ENCODE measurements at places on chromosomes 1 and 21.

GRCh38 chr1:30903343-30904034 lies 5.1 kb downstream of the SDC3 start:
- DNase-seq: no peak

- no peak for DNase-seq
These were observed 10.4 kb downstream of the FGR start for GRCh38 chr1:27624467-27625178.

DNA sequence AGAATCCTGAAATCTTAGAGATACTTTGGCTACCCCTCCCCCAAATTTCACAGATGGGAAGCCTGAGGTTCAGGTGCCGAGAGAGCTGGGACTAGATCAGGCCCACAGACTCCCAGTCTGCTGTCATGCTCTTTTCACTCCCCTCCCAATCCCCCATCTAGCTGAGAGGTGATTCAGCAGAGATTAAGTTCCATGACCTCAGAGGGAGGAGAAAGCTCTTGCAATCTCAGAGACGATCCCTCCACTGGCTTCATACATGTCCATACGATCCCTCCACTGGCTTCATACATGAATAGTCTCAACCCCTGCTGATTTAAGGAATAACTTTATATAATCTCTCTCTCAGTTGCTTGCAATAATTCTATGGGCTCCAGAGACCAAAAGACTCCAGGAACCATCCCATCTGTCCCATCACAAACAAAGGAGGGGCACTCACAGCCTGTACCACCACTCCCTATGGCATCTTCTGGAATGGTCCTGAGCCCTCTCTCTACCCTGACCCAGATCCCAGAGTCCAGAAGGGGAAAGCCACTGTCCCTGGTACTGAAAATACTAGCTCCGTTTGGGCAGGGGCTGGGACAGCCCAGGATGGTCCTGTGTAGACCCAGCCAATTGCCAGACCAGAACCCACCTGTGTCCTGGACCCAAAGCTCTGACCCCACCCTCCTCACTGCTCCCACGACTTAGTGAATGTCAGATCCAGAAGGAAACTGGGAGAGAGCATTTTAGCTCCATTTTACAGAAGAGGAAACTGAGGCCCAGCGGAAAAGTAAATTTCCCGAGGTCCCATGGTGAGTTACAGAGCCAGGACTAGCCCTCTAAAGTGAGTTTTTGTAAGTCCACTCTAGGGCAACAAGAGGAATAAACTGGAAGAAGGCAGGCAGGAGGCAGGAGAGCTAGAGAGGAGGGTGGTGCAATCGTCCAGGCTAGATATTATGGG lies 27.1 kb downstream of the RIMS3 start:
- no peak for DNase-seq

DNA sequence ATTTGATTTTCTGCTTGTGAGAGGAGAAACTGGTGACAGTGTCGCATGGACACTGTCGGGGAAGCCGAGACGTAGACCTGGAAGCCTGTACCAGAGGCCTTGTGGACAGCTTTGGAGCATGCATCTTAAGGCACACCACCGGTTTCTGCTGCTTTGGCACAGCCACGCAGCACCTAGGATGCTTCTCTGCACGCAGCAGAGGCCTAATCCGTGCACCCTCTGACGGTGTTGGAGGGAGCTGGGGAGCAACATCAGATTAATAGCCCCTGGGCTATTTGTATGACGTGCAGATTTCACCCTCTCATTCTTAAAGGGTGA lies 30.3 kb downstream of the TEX35 start:
- no peak for DNase-seq

DNA sequence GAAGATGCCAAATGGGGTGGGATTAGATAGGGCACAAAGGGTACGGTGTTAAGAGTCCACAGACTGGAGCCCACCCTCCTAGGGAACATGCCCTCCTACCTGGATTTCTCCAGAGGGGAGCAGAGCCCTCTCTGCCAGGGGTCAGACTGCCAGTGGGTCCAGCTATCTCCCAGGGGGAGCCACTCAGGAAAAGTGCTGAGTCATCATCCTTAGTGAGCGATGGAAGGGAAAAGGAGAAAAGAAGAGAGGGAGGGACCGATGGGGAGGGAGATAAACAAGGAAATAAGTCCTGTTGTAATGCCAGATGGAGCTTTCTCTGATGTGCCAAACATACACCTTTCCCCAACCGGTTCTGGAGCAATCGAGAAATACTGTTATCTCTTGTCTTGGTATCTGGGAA lies 30.4 kb upstream of the CYP4B1 start:
- no peak for DNase-seq

- no peak for DNase-seq
These were observed 20.6 kb downstream of the ABCG1 start for GRCh38 chr21:42239556-42239955.

GRCh38 chr1:98662356-98662670 lies 792 bp downstream of the SNX7 start:
- DNase-seq: no peak

- DNase-seq: no peak
These were observed 15.9 kb downstream of the SYT2 start for GRCh38 chr1:202694314-202694713.

DNA sequence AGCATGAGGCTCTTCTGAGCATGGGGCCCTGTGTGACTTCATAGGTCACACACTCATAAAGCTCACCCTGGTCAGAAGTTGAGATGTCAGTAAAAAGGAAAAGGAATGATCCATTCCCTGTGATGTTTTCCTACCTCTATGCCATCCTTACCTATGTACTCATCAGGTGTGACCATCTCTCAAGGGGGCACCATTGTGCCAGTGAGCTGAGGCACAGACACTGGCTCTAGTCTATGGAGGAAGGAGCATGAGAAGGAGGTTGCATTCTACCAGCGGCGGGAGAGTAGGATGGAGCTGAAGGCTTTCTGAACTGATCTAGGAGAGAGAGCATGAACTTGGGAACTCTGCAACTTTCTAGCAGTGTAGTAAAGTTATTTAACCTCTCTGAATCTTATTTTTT lies 65.8 kb upstream of the RGL1 start:
- no peak for DNase-seq

DNA sequence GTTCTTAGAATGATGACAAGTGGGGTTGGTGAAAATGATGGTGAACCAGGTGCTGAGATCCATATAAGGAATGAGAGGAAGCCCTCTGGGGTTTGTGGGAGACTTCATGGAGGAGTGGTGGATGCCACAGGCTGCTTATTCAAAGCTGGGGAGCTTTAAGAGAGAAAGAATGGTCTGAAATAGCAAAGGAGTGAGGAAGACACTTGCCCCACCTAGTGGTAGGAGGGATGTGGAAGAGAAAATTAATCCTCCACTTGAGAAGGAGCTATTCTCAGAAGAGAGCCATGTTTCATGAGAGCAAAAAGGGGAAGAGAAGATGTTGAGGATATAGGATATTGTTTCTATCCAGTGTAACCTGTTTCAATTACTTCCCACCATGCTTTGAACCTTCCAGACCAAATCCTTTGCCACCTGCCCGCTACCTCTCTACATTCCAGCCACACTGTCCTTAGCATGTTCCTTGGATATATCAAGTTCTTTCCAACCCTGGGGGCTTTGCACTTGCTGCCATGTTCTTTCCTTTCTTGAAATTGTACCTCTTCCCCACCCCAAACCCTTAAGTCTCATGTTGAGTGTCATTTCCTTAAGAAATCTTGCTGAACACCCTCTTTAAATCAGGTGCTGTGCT lies 19.6 kb upstream of the ZNF648 start:
- no peak for DNase-seq

DNA sequence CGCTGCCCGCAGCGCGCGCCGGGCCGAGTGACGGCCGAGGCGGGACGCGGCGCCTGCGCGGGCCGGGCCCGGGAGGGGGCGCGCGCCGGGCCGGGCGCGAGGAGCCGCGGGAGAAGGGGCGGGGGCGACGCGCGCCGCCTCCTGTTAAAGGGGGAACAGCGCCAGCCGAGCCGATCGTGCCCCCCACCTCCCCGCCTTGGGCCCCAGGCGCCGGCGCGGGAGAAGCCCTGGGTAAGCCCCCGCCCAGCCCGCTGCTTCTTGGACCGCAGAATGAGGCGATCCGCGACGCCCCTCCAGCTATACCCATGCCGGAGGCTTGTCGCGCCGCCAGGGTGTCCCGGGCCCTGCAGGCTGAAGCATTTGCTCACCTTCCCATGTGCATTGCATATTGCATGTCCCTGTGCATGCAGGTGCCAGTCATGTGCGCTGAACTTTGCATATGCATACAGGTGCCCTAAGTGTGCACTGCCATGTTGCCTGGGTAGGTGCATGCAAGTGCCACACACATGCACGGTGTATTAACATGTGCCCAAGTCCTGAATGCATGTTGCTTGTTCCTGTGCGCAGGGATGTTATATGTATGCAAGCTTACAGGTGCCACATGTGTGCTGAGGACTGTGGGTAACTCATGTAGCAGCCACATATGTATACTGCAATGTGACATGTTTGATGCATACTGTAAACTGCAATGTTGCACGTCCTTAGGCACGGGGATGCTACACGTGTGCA lies at the start of gene ADGRB2:
ADGRB2 (minus strand) TSS at position 29 of the 729 bp plus-strand sequence. CDS start 7,119 bp downstream, outside the sequence.
- DNase-seq: no peak

GRCh38 chr21:31708541-31708940 lies 23.4 kb downstream of the SCAF4 start:
- no peak for DNase-seq

- DNase-seq: peak; percentile 65
These were observed at the start of gene C1orf198 for GRCh38 chr1:230867903-230868735. C1orf198 (minus strand) TSS chr1:230868521; CDS start chr1:230868512, 9 bp downstream.

- no peak for DNase-seq
These were observed 10.0 kb downstream of the RGSL1 start for GRCh38 chr1:182459949-182460348.

DNA sequence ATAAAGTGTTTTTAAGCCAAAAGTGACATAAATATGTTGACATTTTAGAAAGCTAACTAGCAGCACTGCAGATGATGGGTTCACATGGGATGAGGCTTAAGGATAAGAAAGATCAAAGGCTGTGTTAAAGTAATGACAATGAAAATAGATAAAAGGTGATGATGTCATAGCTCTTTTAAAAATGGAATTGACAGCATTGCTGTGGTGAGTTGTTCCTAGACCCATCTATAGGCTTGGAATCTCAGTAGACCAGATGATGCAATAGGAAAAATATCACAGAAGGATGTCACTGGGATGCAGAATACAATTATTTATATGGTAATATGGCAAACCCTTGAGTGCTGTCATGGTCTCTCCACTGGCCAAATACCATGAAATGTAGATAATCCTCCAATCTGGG lies 286.0 kb downstream of the PLA2G4A start:
- no peak for DNase-seq

DNA sequence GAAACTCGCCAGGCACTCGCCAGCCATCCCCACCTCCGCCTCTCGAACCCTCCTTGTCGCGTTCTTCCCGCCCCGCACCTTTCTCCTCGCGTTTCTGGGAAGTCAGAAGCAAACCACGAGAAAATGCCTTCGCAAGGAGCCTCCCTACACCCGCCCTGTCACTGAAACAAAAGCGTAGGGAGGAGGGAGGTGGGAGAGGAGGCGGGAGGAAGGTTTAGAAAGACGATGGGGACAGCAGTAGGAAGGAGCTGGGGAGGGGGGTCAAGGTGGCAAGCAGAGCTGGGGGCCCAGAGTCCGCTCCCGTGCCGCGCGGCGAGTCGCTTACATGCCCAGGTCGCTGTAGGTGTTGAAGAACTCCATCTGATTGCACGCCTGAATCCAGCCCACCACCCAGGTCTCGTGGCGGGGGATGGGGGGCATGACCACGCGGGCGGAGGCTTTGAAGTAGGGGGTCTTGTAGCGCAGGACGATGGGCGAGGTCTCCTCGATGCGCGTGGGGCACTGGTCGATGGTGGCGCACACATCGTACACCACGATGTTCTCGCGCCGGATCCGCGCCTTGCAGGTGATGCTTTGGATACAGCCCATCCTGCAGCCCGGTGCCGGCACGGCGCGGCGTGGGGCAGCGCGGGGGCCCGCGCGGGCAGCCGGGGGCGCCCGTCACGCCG lies 1.0 kb downstream of the FAM78B start:
- DNase-seq: no peak

DNA sequence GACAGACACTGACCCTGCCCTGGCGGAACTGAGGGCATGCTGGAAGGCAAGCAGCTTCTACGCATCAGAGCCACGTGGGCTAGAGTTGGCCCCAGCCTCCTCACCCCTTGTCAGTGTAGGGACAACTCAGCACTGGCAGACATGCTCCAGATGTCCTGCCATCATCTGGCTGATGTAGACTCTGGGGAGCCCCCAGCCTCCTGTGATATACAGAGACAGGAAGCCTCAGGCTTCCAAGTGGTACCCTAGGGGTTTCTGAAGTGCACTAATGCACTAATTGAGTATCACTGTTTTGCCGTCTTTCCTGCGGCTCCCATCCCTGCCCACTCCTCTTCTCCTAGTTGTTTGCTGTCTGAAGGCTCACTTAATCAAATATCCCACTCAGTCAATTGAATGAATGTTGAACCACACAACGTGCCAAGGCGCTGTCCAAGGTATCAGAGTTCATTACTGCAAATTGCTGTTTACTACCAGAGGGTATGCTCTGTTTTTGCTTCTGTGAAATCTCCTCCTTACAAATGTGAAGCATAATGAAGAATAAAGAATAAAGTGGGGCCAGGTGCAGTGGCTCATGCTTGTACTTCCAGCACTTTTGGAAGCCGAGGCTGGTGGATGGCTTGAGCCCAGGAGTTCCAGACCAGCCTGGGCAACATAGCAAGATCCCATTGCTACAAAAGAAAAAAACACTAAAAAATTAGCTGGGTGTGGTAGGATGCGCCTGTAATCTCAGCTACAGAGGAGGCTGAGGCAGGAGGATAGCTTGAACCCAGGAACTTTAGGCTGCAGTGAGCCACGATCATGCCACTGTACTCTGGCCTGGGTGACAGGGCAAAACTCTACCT lies 76.4 kb upstream of the ZBTB18 start:
- DNase-seq: no peak

DNA sequence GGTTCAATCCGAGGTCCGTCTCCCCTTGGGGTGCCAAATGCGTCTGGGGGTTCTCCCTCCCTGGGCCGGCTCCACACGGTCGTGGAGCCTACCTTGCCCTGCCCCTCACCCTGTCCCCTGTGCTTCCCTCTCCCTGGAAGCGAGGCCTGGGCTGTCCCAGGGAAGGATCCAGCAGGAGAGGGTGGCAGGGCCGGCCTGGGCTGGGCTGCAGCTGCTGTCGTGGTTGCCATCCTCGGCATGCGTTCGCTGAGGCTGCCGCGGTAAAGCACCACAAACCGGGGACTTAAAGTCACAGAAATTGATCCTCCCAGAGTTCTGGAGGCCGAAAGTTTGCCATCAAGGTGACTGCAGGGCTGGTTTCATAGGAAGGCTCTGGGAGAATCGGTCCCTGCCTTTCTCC lies 123.0 kb upstream of the TMPRSS2 start:
- DNase-seq: no peak

GRCh38 chr1:24892188-24893153 lies 37.6 kb downstream of the RUNX3 start:
- no peak for DNase-seq
